ENCODE measurements at places on chromosomes 12 and 14. TPM values are rescaled to one million over a fixed set of nuclear protein-coding genes. Genes with fewer than 3 reads are reported as not detected.

DNA sequence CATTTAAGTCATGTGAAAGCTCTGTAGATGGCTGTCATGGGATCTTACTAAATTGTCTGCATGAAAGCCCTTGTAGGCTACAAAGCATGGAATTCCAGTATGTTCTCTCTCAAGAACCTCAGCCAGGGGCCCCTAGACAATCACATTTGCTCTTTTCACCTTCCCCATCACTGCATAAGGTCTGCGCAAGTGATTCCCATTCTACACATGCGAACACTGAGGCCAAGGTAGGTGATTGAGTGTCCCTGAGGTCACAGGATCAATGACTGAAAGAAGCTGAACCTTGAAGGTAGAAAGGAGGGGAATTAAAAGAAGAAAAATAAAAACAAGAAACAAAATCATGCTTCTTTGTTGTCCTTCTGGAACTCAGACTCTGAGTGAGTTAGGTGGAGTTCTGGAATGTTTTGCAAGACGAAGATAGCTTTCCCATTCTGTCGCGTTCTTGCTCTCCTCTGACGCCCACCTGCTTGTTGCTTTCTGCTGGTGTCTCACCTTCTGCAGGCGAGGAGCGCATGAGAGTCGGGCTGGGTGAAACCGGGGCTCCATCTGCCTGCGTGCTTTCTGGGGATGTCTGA, 79.9 kb downstream of the SPRING1 start:
- no peak for DNase-seq

- DNase-seq = no peak
These were observed 1068.6 kb downstream of the BCL11B start for GRCh38 chr14:98203421-98203820.

GRCh38 chr14:54834727-54835126, 67.9 kb downstream of the GCH1 start:
- DNase-seq = no peak

DNA sequence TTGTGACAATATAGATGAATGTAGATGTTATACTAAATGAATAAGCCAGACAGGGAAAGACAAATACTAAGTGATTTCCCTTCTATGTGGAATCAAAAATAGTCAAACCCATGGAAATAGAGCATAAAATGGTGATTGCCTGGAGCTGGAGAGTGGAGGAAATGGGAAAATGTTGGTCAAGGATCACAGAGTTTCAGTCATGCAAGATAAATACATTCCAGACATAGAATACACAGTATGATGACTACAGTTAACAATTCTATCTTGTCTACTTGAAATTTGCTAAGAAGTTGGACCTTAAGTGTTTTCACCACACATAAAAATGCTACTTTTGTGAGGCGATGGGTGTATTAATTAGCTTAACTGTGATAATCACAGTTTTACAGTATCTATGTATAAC, 1182.7 kb downstream of the AACS start:
- no peak for DNase-seq

The SSPN gene
- 10.3 TPM for total RNA-seq

- DNase-seq = no peak
These were observed 13.7 kb upstream of the SLC25A3 start for GRCh38 chr12:98579835-98580234.

The SLC8A3 gene
- not detected for total RNA-seq

GRCh38 chr12:12784911-12785814, at the start of gene APOLD1:
TSS of gene APOLD1 (plus strand) at chr12:12785659. CDS start at chr12:12785692, 33 bp downstream.
- peak; percentile 86 for DNase-seq

The LALBA gene
- not detected for total RNA-seq

The OR6C70 gene
- total RNA-seq = not detected

The C1QL4 gene
- 1.0 TPM for total RNA-seq

GRCh38 chr14:73221945-73222344, 15.4 kb upstream of the PAPLN start:
- DNase-seq = no peak

The TSPAN19 gene
- not detected for total RNA-seq

DNA sequence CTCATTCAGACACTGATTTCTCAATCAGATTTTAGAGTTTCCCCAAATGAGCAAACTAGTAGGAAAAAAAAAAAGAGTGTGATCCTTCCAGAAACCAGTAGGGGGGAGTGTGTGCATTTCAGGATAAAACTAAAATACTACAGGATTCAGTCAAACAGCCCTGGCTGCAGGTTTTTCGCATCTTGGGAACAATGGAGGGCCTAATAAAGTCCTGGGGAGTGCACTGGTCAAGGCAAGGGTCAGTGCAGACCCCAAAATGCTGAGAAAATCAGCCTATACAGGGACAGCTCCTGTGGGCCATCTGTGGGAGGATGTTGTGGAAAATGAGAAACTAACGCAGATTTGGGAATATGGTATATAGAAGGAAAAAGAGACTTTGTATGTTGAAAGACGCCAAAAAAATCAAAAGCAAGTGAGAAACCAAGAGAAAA, 22.2 kb upstream of the ABCD4 start:
- DNase-seq = peak; percentile 62

DNA sequence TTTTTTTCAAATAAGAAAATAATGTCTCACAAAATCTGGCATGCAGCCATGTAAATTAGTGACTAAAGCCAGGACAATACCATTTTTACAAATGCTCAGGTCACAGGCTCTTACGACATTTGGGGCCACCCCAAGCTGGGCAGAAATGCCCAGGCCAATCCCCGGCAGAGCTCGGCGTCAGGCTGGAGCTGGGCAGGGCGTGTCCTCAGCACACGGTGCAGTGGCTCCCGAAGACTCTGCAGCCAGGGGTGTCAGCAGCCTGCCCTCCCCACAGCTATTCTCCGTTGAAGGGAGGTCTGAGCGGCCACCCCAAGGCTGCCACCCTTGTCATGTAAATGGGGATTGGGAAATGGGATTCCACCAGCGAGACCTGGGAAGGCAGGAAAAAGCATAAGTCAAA, 158.6 kb downstream of the DICER1 start:
- no peak for DNase-seq

The COL2A1 gene
- 1.3 TPM for total RNA-seq

The GZMH gene
- total RNA-seq = not detected

The KCNH3 gene
- total RNA-seq = 4.5 TPM

DNA sequence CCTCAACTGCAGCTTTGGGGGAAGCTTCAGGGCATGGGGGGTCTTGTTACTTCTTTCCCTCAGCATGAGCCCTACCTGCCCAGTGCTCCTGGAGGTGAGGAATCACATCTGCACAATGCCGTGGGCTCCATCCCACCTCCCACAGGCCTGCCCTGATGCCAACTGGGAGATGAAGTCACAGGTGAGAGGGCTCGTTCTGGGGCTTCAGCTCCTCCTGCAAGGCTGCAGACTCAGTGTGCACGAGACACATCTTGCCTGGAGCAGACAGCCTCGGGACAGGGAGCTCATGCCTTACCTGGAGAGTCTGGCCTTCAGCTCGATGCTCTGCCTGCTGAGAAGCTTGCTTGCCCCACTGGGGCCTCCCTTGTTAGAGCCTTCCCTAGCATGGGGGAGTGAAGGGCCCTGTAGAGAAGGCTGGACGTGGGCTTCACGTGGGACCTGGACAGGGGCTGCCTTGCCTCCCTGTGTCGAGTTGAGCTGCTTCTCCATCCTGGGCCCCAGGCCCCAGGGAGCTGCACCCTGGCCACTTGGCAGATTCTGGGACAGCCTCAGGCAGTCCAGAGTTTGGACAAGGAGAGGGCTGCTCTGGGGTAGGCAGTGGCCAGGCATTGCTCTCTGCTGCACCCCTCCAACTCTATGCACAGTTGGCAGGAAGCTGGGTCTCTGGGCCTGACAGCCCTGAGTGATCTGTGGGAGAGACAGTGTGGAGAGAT, 171.4 kb downstream of the KIF26A start:
- DNase-seq = no peak

DNA sequence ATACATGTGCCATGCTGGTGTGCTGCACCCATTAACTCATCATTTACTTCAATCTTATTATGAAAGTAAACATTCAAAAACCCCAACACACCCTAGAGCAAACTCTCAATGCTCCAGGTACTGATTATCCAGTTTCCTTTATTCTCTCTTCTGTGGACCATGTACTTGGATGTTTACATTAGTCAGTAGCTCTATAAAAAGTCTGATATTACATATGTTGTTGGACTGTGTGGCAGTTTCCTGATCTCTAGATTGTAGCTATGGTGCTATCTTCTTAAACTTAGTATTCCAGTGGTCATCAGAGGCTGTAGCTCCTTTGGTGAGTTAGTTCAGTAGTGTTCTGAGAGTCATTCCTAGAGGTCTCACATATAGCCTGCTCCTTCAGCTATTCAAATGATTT, 25.1 kb upstream of the ITGA5 start:
- no peak for DNase-seq

GRCh38 chr12:50326590-50327284, 43.4 kb upstream of the LIMA1 start:
- peak; percentile 47 for DNase-seq

DNA sequence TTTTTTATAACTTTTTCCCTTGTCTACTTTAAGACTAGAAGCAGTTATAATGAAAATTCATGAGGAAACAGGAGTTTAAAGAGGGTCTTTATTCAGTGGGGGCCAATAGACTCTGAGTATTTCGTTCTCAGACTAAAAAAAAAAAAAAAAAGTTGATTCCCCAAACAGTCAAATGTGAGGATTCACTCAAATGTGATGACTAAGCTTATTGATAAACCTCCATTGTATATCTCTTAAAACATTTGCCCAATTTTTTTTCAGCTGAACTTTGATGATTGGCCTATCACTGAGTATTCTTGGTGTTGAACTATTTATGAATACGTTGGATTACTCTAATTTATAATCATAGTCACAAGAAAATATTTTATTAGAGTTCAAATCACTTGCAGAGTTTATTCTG, 265.3 kb downstream of the ERC1 start:
- DNase-seq = no peak

- peak; percentile 43 for DNase-seq
These were observed 1.3 kb downstream of the A2ML1 start for GRCh38 chr12:8823565-8824300.

GRCh38 chr14:56718312-56718711, 92.0 kb downstream of the OTX2 start:
- no peak for DNase-seq

The PRMT5 gene
- 273 TPM for total RNA-seq

DNA sequence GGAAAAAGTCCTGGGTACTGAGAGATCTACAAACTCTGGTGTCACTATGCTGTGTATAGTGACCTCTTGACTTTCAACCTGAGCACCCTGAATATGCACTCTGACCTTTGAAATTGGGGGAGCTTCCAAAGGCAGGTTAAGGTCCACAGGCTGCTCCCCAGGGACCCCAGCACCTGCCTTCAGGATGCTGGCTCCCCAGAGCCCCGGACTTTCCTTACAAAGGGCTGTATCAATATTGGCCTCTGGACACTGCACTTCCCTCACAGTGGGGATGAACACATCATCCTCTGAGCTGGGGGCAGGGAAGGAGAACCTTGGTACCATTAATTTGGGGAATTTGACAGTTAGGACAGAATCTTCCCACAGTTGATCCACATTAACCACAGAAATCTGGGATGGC, 14.3 kb downstream of the PLD4 start:
- DNase-seq = no peak

DNA sequence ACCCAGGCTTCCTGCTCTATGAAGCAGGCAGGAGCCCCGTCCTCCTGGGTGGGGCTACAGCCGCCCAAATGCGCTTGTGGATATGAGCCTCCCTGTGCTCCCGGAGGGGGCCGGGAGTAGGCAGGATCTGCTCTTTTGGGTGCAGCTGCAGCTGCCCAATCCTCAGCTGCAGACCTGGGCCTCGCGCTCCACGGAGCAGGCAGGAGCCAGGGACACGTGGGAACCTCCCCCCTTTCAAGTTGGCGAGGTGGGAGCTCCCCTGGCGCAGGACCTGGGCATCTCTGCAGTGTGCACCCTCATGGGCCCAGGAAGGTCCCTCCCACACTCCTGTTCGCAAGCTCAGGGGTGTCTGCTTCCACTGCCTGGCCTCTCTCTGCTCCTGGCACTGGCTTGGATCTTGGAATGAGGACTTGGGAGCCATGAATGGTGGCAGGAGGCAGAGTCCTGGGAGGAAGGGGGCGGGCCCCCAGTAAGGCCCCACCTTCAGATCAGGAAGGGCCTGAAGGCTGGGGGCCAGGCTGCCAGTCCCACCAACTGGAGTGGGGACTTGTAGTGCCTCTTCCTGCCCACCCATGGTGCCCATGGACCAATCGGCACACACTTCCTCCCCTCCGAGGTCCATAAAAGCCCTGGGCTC, 61.3 kb downstream of the KLRG1 start:
- no peak for DNase-seq

DNA sequence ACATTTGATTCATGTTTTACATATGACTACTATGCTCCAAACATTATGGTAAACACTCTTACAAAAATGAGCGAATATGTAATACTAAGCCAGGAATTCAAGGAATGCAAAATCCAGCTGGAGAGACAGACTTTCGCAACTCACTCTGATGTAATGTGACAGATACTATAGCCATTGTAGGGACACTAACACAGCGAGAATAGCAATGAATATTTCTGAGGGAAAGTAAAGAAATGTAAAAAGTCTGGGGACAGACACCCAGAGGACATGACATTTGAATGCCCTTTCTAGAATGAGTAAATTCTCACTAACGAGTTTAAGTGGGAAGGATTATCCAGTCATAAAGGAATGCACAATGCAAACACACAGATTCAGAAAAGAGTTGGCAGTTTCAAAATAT, 121.9 kb downstream of the PIK3C2G start:
- DNase-seq = peak; percentile 79

The GLIPR1L1 gene
- total RNA-seq = not detected

DNA sequence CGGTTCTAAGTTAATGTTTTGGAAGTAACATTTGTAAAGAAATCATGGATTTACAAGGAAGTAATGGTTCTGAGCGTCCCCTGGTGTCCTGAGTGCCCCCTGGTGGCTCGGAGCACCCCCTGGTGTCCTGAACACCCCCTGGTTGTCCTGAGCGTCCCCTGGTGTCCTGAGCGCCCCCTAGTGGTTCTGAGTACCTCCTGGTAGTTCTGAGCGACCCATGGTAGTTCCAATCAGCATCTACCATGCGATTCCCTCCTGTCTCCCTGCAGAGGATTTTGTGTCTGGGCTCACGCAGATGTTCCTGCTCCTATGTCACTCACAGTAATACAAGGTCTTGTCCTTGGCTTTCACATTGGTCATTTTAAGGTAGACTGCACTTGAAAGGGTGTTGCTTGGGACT, 1352.9 kb downstream of the TMEM121 start:
- peak; percentile 63 for DNase-seq

The SOCS2 gene
- 1.6 TPM for total RNA-seq

The COCH gene
- total RNA-seq = 87.6 TPM

The ALX1 gene
- 11.0 TPM for total RNA-seq

The AMN gene
- total RNA-seq = 6.7 TPM

GRCh38 chr14:91866061-91866460, 1.3 kb downstream of the TC2N start:
- no peak for DNase-seq
